Islet precursor cell (in vitro differentiated cells): ENCODE measurements at places on chromosomes 1 and 21.

GRCh38 chr1:205301842-205302588, 19.5 kb downstream of the NUAK2 start:
- no peak for DNase-seq

GRCh38 chr1:235075048-235075776, 53.4 kb downstream of the TOMM20 start:
- DNase-seq = no peak

GRCh38 chr1:166738873-166739272, 100.4 kb upstream of the POGK start:
- no peak for DNase-seq

DNA sequence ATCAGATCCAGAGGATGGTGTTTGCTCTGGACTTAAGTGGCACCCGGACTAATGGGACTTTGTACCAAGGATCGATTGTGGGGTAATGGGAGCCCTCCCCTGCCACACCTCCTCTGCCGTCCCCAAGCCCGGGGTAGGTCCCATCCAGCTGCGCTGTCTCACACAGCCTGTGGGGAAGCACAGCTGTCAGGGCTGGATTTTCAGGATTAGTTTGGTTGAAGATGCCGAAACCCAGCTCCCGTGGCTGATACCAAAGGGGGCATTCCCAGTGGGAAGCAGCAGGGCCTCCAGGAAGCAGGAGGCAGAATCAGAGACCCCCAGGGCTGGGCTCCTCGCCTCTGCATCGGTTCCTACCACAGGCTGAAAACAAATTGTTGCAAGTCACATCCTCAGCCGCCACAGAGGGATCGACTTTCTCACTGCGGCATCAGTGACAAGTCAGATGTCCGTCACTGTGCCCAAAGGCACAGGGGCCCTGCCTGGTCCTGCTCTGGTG, 59.7 kb downstream of the MATN1 start:
- no peak for DNase-seq

DNA sequence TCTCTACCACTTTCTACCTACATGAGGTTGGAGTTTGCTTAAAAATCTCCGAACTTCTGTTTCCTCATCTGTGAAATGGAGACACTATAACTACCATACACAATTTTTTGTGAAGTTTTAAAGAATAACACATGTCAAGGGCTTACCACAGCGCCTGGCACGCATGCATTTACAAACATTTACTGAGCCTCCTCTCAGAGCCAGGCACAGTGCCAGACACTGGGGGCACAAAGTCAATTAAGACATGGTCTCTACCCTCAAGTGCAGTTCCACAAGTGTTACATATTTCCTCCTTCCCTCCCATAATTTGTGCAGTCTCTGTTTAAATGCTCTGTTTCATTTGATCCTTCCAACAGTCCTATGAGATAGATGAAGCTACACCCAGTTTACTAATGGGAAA, 356.4 kb upstream of the ESRRG start:
- no peak for DNase-seq

GRCh38 chr1:29804181-29804899, 568.0 kb downstream of the PTPRU start:
- DNase-seq = peak; percentile 26

GRCh38 chr1:175826705-175827104, 83.3 kb upstream of the TNR start:
- DNase-seq = no peak

- DNase-seq = no peak
These were observed 805.9 kb upstream of the ADAMTS5 start for GRCh38 chr21:27772816-27773215.
